ENCODE measurements at places on chromosomes 4 and X. TPM values are rescaled to one million over a fixed set of nuclear protein-coding genes. Genes with fewer than 3 reads are reported as not detected.
A peak's percentile ranks its signal among the peaks of the same experiment; 100 is the strongest.

DNA sequence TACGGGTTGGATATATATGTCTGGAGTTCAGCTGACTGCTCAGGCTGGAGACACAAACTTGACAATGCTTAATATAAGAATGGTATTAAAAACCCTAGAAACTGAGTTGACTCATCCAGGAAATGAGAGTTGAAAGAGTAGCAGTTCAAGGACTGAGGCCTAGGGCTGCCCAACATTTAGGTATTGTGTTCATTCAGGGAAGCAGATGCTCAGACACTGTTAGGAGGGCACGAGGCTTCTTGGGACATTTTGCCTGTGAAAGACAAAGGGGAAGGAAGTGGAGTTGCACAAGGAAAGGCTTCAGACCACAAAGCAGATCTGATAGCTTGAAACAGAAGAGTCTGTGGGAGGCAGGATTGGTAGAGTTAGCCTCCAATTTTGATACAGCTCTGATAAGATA is 52.0 kb upstream of the HS3ST1 start:
- no peak overlapping the region for H3K27ac ChIP-seq
- no peaks in the 10 kb centered on the region for H3K27me3 ChIP-seq
- no peaks in the 10 kb centered on the region for H3K36me3 ChIP-seq
- DNase-seq, result no peak
- no peak overlapping the region for H3K4me3 ChIP-seq
- H3K4me1 ChIP-seq, result no peaks in the 10 kb centered on the region

Gene CT45A3
- total RNA-seq, result 0.33 TPM

DNA sequence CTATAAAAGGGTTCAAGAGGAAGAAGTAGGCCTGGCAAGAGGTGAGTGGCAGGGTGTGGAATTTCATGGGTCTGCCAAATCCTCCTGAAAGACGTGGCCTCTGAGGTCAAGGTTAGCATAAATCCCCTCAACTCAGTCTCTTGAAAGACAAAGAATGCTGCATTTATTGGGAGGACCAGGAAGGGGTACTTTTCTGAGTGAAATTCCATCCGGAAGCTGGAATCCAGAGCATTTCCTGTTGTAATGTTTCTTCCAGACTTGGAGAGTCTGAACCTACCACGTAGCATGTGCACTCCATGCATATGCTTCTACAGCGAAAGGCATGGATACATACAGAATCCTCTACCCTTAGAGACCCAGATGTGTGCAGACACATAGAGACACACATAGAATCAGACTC is 13.4 kb upstream of the FGD1 start:
- H3K27ac ChIP-seq, result no peak overlapping the region
- no peaks in the 10 kb centered on the region for H3K36me3 ChIP-seq
- no peaks in the 10 kb centered on the region for H3K27me3 ChIP-seq
- H3K4me3 ChIP-seq, result no peak overlapping the region
- H3K4me1 ChIP-seq, result no peaks in the 10 kb centered on the region

Gene GAGE12F
- total RNA-seq, result not detected

DNA sequence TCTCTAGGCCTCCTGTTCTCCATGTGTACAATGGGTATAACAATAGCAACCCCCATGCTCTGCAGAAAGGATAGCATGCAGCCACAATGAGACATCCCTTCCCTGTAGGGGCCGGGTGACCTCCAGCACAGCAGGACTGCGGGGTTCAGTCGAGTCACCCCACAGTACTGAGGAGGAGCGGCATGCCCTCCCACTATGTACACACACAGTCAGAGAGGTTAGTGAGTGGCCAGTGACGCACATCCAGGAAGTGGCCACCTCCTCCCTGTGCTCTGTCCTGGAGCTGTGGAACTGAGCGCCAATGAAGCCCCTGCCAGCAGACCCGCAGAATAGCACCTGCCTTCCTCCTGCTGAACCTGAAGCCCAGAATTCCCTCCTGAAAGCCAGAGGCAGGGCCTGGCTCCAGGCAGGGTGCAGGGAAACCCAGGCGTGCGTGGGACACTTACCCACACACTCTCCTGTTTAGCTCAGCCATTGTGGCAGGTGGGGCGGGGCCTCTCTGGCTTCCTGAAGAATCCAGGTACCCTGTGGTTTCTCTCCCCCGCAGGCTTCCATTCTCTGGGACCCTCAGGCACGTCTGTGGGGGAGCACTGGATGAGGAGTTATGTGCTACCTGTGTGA is 50.0 kb downstream of the WFS1 start:
- DNase-seq, result no peak
- no peak overlapping the region for H3K27ac ChIP-seq
- no peaks in the 10 kb centered on the region for H3K27me3 ChIP-seq
- H3K4me1 ChIP-seq, result peaks cover under 1% of the 10 kb centered on the region

- no peaks in the 10 kb centered on the region for H3K36me3 ChIP-seq
- H3K4me3 ChIP-seq, result peak within 1 kb of the TSS; percentile 60
- peak within 1 kb of the TSS; percentile 3 for H3K27ac ChIP-seq
- peak; percentile 18 for DNase-seq
- H3K4me1 ChIP-seq, result peaks cover 9% of the 10 kb centered on the region
Observed at GRCh38 chrX:15493118-15493962, at the start of gene PIR. Gene PIR, minus strand, starts transcription at chrX:15493333. Its CDS starts 2,076 bp downstream, at chrX:15491257.

GRCh38 chrX:136806891-136807410 is 26.2 kb upstream of the ARHGEF6 start:
- H3K36me3 ChIP-seq, result no peaks in the 10 kb centered on the region
- H3K4me1 ChIP-seq, result no peaks in the 10 kb centered on the region
- no peak overlapping the region for H3K4me3 ChIP-seq

- no peaks in the 10 kb centered on the region for H3K4me1 ChIP-seq
- no peaks in the 10 kb centered on the region for H3K36me3 ChIP-seq
- H3K27me3 ChIP-seq, result no peaks in the 10 kb centered on the region
- no peak overlapping the region for H3K4me3 ChIP-seq
Observed at GRCh38 chr4:68256284-68256683, 10.8 kb upstream of the TMPRSS11B start.

- H3K4me3 ChIP-seq, result peak overlapping the region; percentile 39
- H3K27me3 ChIP-seq, result peaks cover 60% of the 10 kb centered on the region
- DNase-seq, result peak; percentile 79
- H3K4me1 ChIP-seq, result peaks cover 18% of the 10 kb centered on the region
Observed at GRCh38 chrX:137031517-137032340, 2.1 kb downstream of the GPR101 start.

GRCh38 chr4:143356493-143356892 is 19.8 kb downstream of the GAB1 start:
- H3K4me3 ChIP-seq, result no peak overlapping the region
- no peak overlapping the region for H3K27ac ChIP-seq
- no peaks in the 10 kb centered on the region for H3K27me3 ChIP-seq
- no peaks in the 10 kb centered on the region for H3K36me3 ChIP-seq

GRCh38 chr4:853416-853781 is 27.5 kb upstream of the CPLX1 start:
- no peak overlapping the region for H3K4me3 ChIP-seq
- peaks cover 88% of the 10 kb centered on the region for H3K36me3 ChIP-seq
- H3K27ac ChIP-seq, result no peak overlapping the region
- no peaks in the 10 kb centered on the region for H3K4me1 ChIP-seq

GRCh38 chr4:139300431-139301112 is 733 bp upstream of the NAA15 start:
- H3K36me3 ChIP-seq, result peaks cover 7% of the 10 kb centered on the region
- H3K4me3 ChIP-seq, result peak overlapping the region; percentile 89
- peaks cover 13% of the 10 kb centered on the region for H3K4me1 ChIP-seq
- no peaks in the 10 kb centered on the region for H3K27me3 ChIP-seq

Gene IL15
- 3.1 TPM for total RNA-seq

Gene EGFL6
- total RNA-seq, result 27.8 TPM

Gene HTN1
- total RNA-seq, result not detected

All from spinal cord (tissue), 10 donors.